Stimulated activated CD8-positive, alpha-beta memory T cell treated with anti-CD3 and anti-CD28 coated beads, Interleukin-2, amount 100 ng/mL, for 1 hour (primary cell): ENCODE measurements at places on chromosomes 6 and 20.

GRCh38 chr6:12058172-12058961 lies 46.3 kb downstream of the HIVEP1 start:
- DNase-seq = no peak

GRCh38 chr20:62952373-62952967 lies at the start of gene SLC17A9:
SLC17A9 (plus strand) TSS chr20:62952709; CDS start chr20:62952831, 122 bp downstream.
- DNase-seq = no peak

DNA sequence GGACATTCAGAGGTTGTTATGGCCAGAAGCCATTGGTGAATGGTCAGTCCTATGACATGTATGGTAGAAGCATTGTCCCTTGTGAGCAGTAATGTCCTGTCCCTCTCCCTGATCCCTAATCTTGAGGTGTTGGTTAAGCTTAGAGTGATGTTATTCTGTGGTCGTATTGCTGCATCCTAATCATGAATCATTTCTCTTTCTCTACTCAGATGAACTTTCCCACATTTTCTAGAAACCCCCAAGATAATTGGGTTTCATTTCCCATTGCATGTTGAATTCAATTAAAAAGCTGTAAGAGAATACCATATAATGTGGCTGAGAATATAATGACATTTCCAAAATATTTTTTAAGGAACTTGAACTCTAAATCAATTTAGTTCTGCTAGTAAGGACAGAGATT lies 175.1 kb downstream of the PLCB4 start:
- no peak for DNase-seq

DNA sequence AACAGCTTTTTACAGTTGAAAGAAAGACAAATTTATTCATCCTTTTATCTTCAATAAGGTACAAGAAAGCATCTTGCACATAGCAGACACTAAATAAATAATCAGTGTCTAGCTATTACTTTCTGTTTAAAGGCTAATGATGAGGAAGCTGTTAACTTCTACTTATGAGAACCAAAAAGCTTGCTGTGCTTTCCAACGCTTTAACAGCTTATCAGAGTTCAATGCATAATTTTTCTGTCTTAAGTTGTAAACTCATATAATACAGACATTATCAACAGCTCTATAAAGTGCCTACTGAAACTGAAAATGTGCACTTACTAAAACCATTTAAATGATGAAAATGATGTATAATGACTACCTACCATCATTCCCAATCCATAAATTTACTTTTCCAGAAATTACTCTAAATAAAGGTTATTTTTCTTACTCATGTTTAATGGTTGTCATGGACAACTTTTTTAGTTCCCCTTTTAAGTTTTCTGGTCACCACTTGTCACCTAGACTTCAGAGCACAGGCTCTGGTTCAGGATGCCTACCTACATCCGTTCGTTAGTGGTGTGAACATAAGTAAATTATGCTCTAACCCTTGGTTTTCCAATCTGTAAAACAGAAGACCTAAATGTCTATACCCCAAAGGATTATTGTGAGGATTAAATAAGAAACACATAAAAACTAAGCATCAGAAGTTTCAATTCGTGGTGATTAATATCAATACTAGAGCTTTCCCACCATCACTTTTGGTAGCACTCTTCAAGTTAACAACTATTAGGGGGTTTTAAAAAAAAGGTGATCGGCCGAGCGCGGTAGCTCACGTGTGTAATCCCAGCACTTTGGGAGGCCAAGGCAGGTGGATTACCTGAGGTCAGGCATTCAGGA lies 8.0 kb downstream of the PNISR start:
- no peak for DNase-seq

DNA sequence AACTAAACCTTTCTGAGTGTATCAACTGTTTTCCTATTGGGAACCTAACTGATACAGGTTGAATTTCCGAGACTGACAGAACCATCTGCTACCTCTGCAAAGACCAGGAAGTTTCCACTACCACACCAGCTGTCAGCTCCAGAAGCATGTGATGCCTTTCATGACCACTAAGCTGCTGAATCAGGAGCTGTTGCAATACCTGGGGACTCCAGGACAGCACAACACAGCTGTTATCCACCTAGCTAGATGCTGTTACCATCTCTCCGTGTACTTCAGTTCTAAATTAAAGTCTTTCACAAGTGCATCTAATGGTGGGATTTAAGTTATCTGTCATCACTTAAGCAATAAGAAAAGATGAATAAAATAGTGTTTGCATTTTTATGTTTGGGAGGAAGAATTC lies 158.2 kb upstream of the IMPG1 start:
- no peak for DNase-seq
